ENCODE measurements at places on chromosomes 5 and 9.
A peak's percentile ranks its signal among the peaks of the same experiment; 100 is the strongest.

DNA sequence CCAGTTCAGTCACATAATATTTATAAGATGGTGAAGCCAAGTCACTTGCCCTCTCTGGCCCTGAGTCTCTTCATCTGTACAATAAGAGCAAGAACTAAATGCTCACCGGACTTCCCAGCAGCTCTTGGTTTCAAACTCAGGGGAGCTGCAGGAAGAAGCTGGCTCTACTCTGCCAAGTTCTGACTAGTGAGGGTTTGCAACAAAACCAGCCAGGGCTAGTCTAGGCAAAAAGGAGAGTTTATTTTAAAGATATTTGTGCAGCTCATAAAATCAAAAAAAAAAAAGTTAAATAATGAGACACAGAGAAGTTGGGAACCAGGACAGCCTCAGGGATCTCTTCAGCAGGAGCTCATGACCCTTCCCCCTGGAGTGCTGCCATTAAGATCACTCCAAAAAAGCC, 107.3 kb downstream of the DOCK2 start:
- H3K36me3 ChIP-seq, result no peaks in the 10 kb centered on the region
- no peak overlapping the region for H3K4me3 ChIP-seq
- H3K27me3 ChIP-seq, result no peaks in the 10 kb centered on the region
- DNase-seq, result no peak
- H3K27ac ChIP-seq, result no peak overlapping the region
- H3K4me1 ChIP-seq, result no peaks in the 10 kb centered on the region

- no peak overlapping the region for H3K27ac ChIP-seq
- H3K36me3 ChIP-seq, result no peaks in the 10 kb centered on the region
- no peak overlapping the region for H3K4me3 ChIP-seq
- H3K27me3 ChIP-seq, result no peaks in the 10 kb centered on the region
Observed at GRCh38 chr9:136489731-136490130, 6.9 kb upstream of the SEC16A start.

GRCh38 chr9:127763918-127764384, 14.5 kb downstream of the SH2D3C start:
- H3K27me3 ChIP-seq, result peaks cover 11% of the 10 kb centered on the region
- H3K36me3 ChIP-seq, result no peaks in the 10 kb centered on the region
- H3K4me1 ChIP-seq, result no peaks in the 10 kb centered on the region
- peak overlapping the region; percentile 65 for H3K27ac ChIP-seq
- DNase-seq, result no peak

DNA sequence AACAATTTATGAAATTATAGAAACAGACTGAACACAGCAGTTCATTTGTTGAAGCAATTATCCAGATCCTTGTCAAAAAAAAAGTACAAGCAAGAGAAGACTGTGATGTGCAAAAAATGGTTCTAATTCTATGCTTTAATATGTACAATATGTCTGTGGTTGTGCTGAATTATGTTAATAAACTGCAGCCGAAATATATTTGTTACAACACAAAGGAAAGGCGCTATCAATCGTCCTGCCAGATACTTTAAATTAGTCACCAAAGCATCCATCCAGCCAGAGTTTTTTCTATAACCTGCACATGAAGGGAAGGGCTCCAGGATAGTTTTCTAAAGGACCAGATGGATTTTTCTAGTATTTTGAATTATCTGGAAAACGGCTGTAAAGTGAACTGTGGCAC, 259.5 kb downstream of the BNC2 start:
- no peaks in the 10 kb centered on the region for H3K27me3 ChIP-seq
- H3K27ac ChIP-seq, result no peak overlapping the region
- no peak for DNase-seq
- no peaks in the 10 kb centered on the region for H3K36me3 ChIP-seq
- H3K4me3 ChIP-seq, result no peak overlapping the region
- H3K4me1 ChIP-seq, result peaks cover 63% of the 10 kb centered on the region

GRCh38 chr9:108996643-108997042, 16.7 kb downstream of the CTNNAL1 start:
- no peak for DNase-seq
- no peaks in the 10 kb centered on the region for H3K27me3 ChIP-seq
- H3K27ac ChIP-seq, result no peak overlapping the region
- no peaks in the 10 kb centered on the region for H3K36me3 ChIP-seq
- no peak overlapping the region for H3K4me3 ChIP-seq

DNA sequence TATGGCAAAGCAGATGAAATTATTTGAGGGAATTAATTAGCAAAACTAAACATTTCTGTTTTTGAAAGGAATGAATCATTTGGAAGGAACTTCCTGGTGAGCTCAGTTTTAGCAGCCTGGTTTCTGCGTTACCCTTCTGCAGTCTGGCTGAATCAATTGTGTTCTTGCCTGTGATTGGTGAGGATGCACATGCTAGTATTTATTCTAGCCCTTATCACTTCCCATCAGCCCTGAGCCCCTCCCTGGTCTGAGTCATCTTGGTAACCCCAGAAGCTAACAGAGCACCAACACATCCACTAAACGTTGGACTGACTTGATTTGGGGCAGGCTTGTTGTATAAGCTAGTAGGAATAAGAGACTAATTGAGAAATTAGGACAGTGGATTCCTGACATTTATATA, 6.6 kb downstream of the TJP2 start:
- H3K27ac ChIP-seq, result peak overlapping the region; percentile 80
- no peaks in the 10 kb centered on the region for H3K27me3 ChIP-seq
- no peak for DNase-seq
- H3K4me3 ChIP-seq, result no peak overlapping the region

DNA sequence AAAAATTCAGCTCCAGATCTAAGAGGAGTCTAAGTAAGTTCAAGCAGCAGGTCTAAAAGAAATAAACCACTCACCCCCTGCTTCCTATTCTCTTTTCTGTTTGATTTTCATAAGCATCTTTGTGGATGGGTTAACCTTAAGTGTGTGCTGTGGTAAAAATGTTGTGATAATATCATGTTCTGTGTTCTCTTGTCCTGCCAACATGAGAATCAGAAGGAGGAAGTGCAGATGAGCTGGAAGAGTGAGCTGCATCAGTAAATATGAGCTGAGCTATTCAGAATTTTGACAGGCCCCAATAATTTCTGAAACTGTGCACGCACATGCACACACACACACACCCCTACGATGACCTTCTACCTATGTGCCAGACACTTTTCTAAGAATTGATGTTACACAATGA, 186.5 kb upstream of the ANKRD55 start:
- peaks cover 7% of the 10 kb centered on the region for H3K4me1 ChIP-seq
- H3K27ac ChIP-seq, result no peak overlapping the region
- DNase-seq, result no peak
- H3K36me3 ChIP-seq, result no peaks in the 10 kb centered on the region
- no peak overlapping the region for H3K4me3 ChIP-seq
